ENCODE measurements at places on chromosomes 7 and 10. TPM values are rescaled to one million over a fixed set of nuclear protein-coding genes. Genes with fewer than 3 reads are reported as not detected.

DNA sequence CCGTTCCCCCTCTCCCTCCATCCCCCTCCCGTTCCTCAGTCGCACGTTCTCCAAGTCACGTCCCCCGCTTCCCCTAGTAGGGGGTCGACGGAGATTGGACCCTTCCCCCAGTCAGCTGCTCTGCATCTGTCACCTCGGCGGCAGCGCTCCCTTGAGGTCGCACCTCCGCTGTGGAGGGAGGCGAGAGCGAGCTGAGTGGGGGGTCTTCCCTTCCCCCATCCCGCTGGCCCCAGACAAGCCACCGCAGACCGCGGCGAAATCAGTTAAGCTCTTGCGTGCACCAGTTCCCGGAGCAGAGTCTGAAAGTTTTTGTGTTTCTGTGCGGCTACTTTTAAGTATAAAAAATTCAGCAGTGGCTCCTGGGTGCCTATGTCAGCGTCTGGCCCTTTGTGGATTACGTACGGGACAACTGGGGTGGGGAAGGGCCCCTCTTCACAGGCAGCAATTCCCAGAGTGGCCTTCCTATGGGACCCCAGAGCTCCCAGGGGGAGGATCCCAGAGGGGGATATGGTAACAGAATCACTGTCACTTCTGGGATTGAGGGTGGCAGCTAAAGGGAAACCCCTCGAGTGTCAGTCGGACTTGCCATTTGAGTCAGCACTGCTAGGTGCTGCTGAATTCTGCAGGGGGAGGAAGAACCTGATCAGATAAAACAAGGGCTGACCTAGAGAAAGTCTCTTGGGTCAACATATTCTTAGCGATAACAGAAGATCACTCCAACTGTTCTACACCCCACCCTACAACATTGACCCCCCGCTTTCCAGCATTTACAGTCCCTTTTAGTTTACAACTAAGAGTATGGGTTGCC lies 12.5 kb upstream of the DDIT4 start:
- peaks cover 61% of the 10 kb centered on the region for H3K4me1 ChIP-seq
- peak; percentile 85 for DNase-seq
- H3K36me3 ChIP-seq = no peaks in the 10 kb centered on the region

Gene PRR15
- total RNA-seq = 6.6 TPM

Gene EFCAB10
- not detected for total RNA-seq

Gene SPAG6
- total RNA-seq = 0.18 TPM

Gene KAZALD1
- 15.9 TPM for total RNA-seq

Gene ADAM22
- total RNA-seq = 6.3 TPM

- H3K27ac ChIP-seq = peak overlapping the region; percentile 67
- no peak overlapping the region for H3K4me3 ChIP-seq
- no peaks in the 10 kb centered on the region for H3K27me3 ChIP-seq
- H3K4me1 ChIP-seq = peaks cover 10% of the 10 kb centered on the region
- no peak for DNase-seq
These were observed 261.3 kb downstream of the ELFN1 start for GRCh38 chr7:1931256-1931950.

Gene H2BK1
- not detected for total RNA-seq

DNA sequence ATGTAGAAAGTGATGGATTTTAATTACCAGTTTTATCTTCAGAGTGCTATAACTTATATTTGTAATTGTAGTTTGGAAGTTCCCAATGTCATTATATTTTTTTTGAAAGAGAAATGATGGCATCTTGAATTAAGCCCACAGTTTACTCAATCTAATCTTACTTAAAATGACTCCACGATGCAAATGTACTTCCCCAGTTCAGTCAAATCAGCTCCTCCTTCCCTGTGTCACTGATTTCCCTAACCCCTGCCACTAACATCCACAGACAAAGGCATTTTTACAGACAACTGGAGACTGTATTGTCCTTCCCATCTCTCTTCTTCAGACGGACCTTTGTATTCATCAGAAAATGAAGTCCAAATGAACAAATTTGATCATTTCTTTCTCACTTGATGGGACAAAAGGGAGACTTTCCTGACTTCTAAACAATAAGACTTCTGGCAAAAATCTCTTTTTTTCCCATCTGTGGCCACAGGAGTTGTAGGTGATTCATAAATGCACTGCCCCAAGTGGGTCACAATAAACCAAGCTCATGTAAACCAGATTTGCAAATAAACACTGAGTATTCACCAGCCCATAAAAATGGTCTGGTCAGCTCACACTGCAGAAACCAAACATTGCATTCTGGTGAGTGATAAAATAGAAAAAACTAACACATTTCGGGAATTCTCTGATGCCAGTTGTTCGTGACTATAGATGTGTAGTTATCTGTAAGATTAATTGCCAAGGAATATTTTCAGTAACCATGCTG lies 162.9 kb downstream of the FANK1 start:
- no peaks in the 10 kb centered on the region for H3K36me3 ChIP-seq
- H3K4me3 ChIP-seq = no peak overlapping the region
- peaks cover 13% of the 10 kb centered on the region for H3K4me1 ChIP-seq
- H3K27ac ChIP-seq = no peak overlapping the region
- no peak for DNase-seq

Gene BLNK
- 8.2 TPM for total RNA-seq

Gene KLF14
- total RNA-seq = 1.0 TPM

DNA sequence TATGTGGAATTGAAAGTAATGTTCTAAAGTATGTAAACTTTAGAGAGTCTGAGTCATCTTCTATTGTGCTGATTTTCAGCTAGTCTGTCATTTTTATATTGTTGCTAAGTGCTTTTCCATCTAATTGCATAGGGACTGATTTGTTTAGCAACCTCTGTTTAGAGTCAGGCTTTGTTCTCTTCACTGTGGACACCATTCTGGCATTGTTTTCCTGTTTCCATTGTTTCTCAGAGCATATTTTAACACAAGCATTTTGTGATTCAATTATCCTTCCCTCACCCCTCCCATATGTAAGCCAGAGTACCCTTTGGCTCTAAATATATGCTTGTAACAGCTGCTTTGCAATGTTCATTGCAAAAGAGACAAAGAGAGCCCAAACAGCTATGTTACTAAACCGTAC lies 748.4 kb upstream of the PHF14 start:
- H3K4me3 ChIP-seq = no peak overlapping the region
- no peaks in the 10 kb centered on the region for H3K27me3 ChIP-seq
- no peak overlapping the region for H3K27ac ChIP-seq
- DNase-seq = no peak
- peaks cover 17% of the 10 kb centered on the region for H3K4me1 ChIP-seq

- H3K4me1 ChIP-seq = no peaks in the 10 kb centered on the region
- H3K4me3 ChIP-seq = no peak overlapping the region
- no peak overlapping the region for H3K27ac ChIP-seq
These were observed 33.1 kb upstream of the EFCAB10 start for GRCh38 chr7:105614341-105614840.

GRCh38 chr7:1368184-1368681 lies 91.0 kb downstream of the MICALL2 start:
- H3K27ac ChIP-seq = no peak overlapping the region
- no peak overlapping the region for H3K4me3 ChIP-seq
- H3K36me3 ChIP-seq = no peaks in the 10 kb centered on the region
- peaks cover 80% of the 10 kb centered on the region for H3K27me3 ChIP-seq

GRCh38 chr10:80110986-80111385 lies 21.5 kb upstream of the PLAC9 start:
- no peaks in the 10 kb centered on the region for H3K27me3 ChIP-seq
- no peak for DNase-seq
- peak overlapping the region; percentile 47 for H3K27ac ChIP-seq
- peaks cover 10% of the 10 kb centered on the region for H3K36me3 ChIP-seq
- no peak overlapping the region for H3K4me3 ChIP-seq

DNA sequence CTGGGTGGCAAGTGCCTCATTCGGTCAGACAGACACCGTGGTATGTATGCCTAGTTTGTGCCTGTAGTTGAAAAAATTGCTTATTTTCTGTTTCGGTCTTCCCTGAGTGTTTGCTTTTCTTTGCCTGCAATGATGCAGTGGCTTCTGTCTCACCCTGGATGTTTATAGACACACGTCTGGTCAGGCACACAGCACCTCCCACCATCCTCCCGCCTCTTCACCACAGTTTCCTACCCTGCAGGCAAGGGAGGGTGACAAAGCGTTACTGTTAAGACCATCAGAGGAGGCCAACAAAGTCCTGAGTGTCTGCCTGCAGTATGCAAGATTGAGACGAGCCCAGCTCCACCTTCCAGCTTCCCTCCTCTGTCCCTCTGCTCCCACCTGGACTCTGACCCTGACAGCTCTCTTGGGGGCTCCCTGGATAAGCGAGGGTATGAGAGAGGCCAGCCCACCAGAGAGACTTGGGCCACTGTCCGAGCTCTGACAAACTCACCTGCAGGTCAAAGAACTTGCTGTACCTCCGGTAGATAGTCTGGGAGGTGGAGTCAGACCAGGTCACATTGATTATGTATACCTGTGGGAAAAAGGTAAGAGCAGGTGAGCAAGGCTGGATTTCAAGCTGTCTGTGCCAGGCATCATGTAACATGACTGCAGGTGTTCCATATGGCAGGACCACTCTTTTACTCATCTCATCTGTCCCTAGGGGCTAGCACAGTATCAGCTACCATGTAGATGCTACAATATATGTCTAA lies 54.4 kb downstream of the SH3PXD2A start:
- H3K36me3 ChIP-seq = peaks cover 9% of the 10 kb centered on the region
- H3K27ac ChIP-seq = no peak overlapping the region
- H3K4me3 ChIP-seq = no peak overlapping the region
- peaks cover 14% of the 10 kb centered on the region for H3K4me1 ChIP-seq

Gene NRAP
- not detected for total RNA-seq

- peaks cover 69% of the 10 kb centered on the region for H3K36me3 ChIP-seq
- H3K4me1 ChIP-seq = peaks cover 14% of the 10 kb centered on the region
- no peak for DNase-seq
These were observed 46.0 kb downstream of the CYP51A1 start for GRCh38 chr7:92088266-92088665.

- H3K4me1 ChIP-seq = peaks cover 10% of the 10 kb centered on the region
- DNase-seq = no peak
- no peaks in the 10 kb centered on the region for H3K36me3 ChIP-seq
These were observed 101.2 kb upstream of the SEC61G start for GRCh38 chr7:54860003-54860775.

DNA sequence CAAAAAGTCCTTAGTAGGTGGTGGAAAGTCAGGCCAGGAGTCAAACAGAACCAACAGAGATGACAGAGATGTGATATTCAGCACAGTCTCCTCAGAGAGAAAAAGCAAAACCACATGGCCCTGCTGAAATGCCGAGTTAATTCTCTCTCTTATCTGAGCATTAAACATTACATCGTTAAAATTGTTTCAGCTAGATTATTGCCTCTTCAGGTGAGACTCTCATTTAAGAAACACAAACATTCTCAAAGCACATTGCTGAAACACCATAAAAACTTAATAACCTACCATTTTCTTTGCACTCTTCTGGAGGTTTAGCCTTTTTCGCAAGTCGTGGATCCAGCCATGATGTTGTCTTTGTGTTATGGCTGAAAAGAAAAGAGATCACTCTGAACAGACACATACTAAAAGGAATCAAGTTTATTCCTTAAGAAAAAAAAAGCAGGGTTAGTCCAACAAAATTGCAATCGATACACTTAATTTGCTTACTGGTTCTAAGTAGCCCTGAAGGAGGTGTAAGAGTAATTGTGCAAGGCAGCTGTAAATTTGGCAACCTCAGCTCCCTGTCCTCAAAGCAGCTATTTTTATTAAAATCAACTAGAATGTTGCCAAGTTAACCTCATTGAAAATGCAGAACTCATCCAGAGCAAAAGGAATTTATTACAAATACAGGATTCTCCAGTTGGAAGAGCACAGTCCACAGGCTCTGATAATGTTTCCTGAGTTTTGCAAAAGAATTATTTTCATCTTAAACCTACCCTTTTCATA lies 691.1 kb downstream of the PHTF2 start:
- no peak overlapping the region for H3K4me3 ChIP-seq
- H3K27ac ChIP-seq = peak overlapping the region; percentile 48
- DNase-seq = no peak
- H3K36me3 ChIP-seq = no peaks in the 10 kb centered on the region
- peaks cover 22% of the 10 kb centered on the region for H3K4me1 ChIP-seq

GRCh38 chr10:72126184-72126871 lies 38.0 kb upstream of the SPOCK2 start:
- H3K27me3 ChIP-seq = no peaks in the 10 kb centered on the region
- H3K4me3 ChIP-seq = no peak overlapping the region
- no peak for DNase-seq

GRCh38 chr7:140877249-140877524 lies 47.5 kb downstream of the BRAF start:
- H3K4me3 ChIP-seq = no peak overlapping the region
- no peaks in the 10 kb centered on the region for H3K27me3 ChIP-seq
- DNase-seq = no peak
- H3K4me1 ChIP-seq = no peaks in the 10 kb centered on the region
- H3K36me3 ChIP-seq = peaks cover 28% of the 10 kb centered on the region

- H3K4me3 ChIP-seq = no peak overlapping the region
- DNase-seq = no peak
- no peak overlapping the region for H3K27ac ChIP-seq
- no peaks in the 10 kb centered on the region for H3K4me1 ChIP-seq
- H3K27me3 ChIP-seq = peaks cover 6% of the 10 kb centered on the region
These were observed 314.8 kb downstream of the DNAJB6 start for GRCh38 chr7:157651366-157652160.

Gene ANKRD30A
- total RNA-seq = not detected

DNA sequence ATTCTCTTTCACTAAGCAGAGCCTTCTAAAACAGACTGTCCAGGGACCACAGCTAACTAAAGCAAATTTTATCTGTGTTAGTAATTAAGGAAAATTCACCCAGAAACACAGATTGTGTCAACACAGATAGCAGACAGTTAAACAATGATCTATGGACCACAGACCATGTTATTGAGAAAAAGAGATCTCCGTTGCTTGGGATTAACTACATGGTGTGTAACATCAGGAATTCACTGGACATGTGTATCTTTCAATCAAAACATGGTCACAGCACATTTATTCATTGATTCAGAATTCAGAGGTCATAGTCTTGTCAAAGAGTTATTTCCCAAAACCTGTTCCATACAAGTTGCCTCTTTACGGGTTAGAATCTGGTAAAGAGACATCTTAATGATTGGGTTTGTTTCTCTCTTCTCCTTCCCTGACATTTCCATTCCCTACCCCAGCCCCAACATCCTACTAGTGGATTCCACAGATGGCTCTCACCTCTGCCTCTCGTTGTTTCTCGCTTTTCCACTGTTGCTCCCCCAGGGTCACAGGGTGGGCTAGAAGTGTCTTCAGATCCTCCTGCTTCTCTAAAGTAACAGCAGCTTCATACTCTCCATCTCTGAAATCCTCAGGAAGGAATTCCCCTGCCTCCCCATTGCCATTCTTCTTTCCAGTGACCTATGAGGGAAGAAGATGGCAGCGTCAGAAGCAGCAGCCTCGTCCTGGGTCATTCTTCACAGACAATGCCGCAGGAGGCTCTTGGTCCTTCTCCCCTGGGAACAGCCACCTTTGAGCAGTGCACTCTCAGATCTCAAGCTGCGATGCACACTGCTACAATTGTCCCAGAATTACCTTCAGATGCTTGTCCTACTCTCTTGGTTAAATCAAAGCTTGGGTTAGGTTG lies 958 bp downstream of the ANKRD1 start:
- H3K4me1 ChIP-seq = peaks cover 43% of the 10 kb centered on the region
- peak overlapping the region; percentile 95 for H3K27ac ChIP-seq
- H3K36me3 ChIP-seq = no peaks in the 10 kb centered on the region
- H3K27me3 ChIP-seq = no peaks in the 10 kb centered on the region
- peak overlapping the region; percentile 39 for H3K4me3 ChIP-seq

GRCh38 chr10:94016727-94017714 lies 23.3 kb downstream of the PLCE1 start:
- H3K27me3 ChIP-seq = no peaks in the 10 kb centered on the region
- no peak overlapping the region for H3K4me3 ChIP-seq
- no peak for DNase-seq
- peaks cover 2% of the 10 kb centered on the region for H3K4me1 ChIP-seq

- peaks cover 6% of the 10 kb centered on the region for H3K4me1 ChIP-seq
- no peak for DNase-seq
- no peak overlapping the region for H3K4me3 ChIP-seq
- no peak overlapping the region for H3K27ac ChIP-seq
- H3K36me3 ChIP-seq = no peaks in the 10 kb centered on the region
- no peaks in the 10 kb centered on the region for H3K27me3 ChIP-seq
These were observed 27.8 kb downstream of the GSDME start for GRCh38 chr7:24729365-24730017.

Gene GFRA1
- total RNA-seq = 38.7 TPM
